ENCODE measurements at places on chromosomes 3 and 15.
A peak's percentile ranks its signal among the peaks of the same experiment; 100 is the strongest.

DNA sequence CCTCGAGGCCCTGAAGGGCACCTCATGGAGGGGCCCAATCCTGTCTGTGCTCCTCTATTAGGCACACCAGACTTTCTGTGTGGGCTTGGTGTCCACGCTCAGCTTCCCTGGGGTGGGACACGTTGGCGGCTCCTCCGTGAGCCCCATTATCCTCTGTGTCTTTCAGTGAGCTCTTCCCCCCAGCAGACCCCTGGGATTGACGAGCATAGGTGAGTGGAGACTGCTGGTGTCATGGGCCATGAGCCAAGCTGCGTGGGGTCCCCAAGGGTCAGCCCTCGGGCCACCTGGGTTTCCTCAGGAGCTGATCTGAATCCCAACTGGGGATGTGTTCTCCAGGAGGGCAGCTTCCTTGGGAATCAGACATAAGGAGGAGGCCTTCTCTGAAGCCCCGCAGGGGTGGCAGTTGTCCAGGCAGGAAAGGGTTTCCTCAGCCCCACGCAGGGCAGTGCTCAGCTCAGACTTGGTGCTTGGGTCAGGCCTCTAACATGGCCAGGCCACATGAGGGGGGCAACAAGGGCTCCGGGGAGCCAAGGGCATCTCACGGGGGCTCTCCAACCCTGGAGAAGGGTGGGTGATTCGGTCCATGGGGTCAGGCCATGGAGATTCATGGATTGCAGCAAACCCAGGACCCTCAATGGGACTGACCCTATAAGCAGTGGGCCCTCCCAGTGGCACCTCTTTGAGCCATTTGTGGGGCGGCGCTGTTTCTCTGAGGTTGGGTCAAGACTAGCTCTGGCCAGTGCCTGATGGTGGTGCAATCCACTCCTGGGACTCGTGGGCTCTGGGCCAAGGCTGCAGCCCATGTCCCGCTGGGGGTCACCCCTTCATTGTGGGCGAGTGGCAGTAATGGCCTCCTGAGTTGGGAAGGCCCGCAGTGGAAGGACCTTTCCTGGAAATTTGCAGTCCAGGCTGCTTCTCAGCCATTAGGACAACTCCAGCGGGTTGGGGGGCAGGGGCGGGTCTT lies 222.5 kb downstream of the SNRPN start:
- no peak for DNase-seq

- DNase-seq: no peak
Measured at GRCh38 chr15:57476533-57476975, 100.2 kb downstream of the CGNL1 start.

DNA sequence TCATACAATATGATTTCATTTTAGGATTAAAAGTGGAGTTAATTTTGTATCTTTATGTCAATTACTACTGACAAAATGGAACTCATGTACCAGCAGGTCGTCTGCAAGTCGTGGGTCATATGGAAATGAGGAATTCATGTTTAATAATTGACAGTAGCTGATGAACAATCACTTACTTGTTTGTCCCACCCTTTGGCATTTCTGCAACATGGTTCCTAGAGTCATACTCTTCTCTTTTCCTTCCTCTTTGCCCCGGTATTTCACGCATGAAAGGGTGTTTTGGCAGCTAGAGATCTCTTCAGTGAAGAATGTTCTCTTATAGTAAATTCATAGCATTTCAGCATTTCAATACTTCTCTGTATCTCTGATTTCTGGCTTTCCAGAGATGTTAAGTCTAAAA lies 133.3 kb upstream of the SLC24A5 start:
- DNase-seq: no peak

GRCh38 chr3:13852638-13853009 lies 27.2 kb downstream of the WNT7A start:
- no peak for DNase-seq

- no peak for DNase-seq
Measured at GRCh38 chr3:173957646-173958045, 560.1 kb downstream of the NLGN1 start.

- DNase-seq: no peak
Measured at GRCh38 chr3:71025516-71025915, 558.0 kb downstream of the FOXP1 start.

- DNase-seq: no peak
Measured at GRCh38 chr3:177213801-177214535, 16.7 kb upstream of the TBL1XR1 start.

- no peak for DNase-seq
Measured at GRCh38 chr3:11450015-11450414, 177.8 kb downstream of the ATG7 start.

DNA sequence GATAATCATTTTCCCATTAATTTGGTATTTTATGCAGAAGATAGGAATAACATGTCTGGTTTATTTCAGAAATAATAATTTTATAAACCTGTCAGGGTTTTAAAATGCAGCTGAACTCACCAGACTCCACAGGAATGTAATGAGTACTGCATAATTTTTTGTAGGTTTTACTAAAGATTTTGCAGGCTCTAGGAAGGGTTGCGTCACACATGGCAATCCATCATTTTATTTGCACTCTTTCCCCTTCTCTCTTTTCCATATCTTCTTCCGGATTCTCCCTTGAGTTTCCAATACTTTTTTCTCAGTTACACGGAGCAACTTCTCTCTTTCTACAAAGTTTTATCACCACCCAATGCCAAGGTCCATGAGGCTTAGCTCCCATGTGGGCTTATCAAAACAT lies 234.7 kb downstream of the NFKBIZ start:
- no peak for DNase-seq

DNA sequence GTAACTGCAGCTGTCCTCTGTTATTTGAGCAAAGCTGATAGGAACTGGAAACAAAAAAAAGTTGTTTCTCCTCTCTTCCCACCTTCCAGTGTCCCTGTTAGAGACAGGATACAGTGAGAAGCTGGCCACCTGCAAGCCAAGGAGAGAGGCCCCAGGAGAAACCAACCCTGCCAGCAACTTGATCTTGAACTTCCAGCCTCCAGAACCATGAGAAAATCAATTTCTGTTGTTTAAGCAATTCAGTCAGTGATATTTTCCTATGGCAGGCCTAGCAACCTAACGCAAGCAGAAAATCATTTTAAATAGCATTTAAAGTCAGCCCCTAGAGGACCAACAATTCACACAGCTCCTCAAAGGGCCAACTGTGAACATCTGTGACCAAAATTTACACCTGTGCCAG lies 291.3 kb downstream of the OXSM start:
- DNase-seq: no peak

DNA sequence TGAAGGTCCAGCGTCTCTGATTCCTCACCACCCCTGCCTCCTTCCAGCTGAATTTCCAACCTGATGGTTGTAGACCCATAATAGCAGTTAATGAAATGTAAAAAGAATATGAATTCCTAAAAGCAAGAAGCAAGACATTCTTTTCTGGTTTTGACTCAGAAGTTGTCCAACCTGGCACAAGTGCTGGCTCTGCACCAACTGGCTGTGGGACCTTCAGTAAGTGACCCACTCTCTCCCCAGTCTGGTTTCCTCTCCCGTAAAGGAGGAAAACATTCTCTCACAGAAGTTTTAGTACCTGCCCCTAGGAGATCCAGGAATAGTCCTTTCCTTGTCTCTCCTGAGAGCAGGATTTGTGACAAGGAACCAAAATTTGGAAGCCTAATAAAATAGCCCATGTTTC lies 236.9 kb upstream of the TRIM42 start:
- DNase-seq: no peak

GRCh38 chr3:166889241-166889640 lies 490.9 kb downstream of the ZBBX start:
- DNase-seq: no peak

DNA sequence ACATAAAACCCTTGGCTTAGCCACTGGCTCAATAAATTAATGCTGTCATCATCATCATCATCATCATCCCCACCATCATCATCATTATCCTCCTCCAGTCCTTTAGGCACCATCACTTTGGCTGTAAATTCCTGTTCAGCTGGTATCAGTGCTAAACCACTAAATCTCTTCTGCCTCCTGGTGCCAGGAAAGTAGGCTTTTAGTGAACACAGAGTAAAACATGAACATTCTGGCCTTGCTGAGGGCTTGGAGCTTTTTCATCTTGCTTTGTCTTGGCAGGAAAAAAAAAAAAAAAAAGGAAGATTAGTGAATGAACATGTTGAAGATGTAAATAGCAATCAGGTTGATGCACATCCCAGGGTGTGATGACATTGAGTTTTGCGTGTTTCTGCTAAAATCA lies 67.3 kb upstream of the EIF1B start:
- DNase-seq: no peak

- DNase-seq: peak; percentile 67
Measured at GRCh38 chr3:107574650-107575049, 51.9 kb downstream of the BBX start.

DNA sequence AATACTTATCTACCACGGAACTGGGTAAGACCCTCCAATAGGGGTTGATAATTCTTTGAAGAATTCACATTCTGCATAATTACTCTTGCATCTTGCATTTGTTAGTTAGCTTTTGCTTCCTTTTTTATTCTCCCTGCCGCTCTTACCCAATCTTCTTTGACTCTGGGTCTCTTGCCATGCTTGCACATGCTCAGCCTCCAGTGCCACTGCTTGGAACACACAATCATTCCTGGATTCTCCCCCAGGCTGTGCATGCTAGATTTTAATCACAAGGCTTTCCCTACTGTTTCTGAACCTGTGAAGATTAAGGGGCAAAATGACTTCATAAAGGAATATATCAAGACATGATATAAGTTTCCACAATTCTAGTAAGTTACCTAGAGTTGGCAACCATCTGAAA lies 133.1 kb downstream of the IL1RAP start:
- no peak for DNase-seq

GRCh38 chr3:131328721-131329120 lies 52.9 kb upstream of the NUDT16 start:
- DNase-seq: no peak

GRCh38 chr15:33729653-33730052 lies 238.6 kb upstream of the CHRM5 start:
- peak; percentile 19 for DNase-seq

DNA sequence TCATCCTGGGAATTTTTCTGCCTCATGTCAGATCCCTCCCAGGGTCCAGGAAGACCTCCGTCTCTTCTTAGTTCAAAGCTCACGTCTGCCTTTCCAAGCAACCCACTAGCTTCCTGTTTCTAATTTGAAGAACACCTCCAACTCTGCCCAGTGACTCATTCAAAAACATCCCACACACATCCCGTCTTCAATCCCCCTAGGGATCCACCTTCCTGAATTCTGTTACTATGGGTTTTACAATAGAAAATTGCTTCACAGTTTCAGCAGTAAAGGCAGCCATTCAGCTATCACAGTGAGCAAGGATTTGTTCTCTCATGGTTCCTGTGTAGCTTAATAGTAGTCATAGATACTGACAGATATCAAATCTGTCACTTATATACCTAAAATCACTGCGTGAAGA lies 308.3 kb upstream of the CCDC54 start:
- no peak for DNase-seq

DNA sequence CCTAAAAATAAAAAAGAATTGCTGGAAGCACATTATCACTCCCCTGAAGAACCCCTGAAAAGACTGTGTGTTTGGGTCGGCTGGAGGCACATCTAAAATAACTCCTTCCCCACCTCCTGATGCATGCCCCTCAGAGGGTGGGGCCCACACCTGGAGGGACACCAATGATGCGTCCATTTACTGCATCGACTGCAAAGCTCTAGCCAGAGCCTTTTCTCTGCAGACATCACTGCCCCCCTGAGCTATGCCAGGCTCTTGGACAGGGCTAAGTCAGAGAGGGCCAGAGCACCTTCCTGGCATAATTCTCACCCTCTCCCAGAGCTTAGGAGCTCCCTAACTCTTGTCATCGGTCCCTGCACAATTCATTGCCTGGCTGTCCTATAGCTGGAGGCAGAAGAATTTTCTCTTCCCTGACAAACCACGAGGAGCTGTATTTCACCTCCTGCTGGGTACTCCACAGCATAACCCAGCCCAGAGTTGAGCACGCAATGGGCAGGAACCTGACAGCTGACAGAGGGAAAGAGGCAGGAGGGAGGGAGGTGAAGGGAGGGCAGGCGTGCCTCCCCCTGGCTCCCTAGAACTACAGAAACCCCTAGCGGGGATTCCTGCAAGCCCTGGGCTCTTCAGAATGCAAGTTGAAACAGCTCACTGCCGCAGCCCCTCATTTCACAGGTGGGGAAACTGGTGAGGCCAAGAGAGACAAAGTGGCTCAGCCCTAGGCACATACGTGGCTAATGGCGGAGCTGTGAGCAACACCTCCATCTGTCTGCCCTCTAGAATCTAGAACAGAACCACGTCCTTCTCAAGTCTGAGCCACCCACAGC lies 46.6 kb downstream of the XXYLT1 start:
- no peak for DNase-seq

GRCh38 chr3:112496366-112497067 lies 2.8 kb downstream of the BTLA start:
- DNase-seq: no peak

GRCh38 chr3:188788621-188789081 lies 383.1 kb upstream of the TPRG1 start:
- peak; percentile 2 for DNase-seq

- no peak for DNase-seq
Measured at GRCh38 chr15:48899793-48900192, 21.9 kb downstream of the EID1 start.

GRCh38 chr3:179020112-179020511 lies 51.5 kb downstream of the ZMAT3 start:
- no peak for DNase-seq

- DNase-seq: peak; percentile 98
Measured at GRCh38 chr3:17730318-17730967, 12.0 kb downstream of the TBC1D5 start.

- no peak for DNase-seq
Measured at GRCh38 chr15:36966708-36967107, 133.6 kb downstream of the MEIS2 start.

- DNase-seq: peak; percentile 4
Measured at GRCh38 chr3:144866476-144866875, 894.9 kb downstream of the DIPK2A start.
